ENCODE measurements at places on chromosomes 12 and 14.

GRCh38 chr12:24900196-24900595 lies 48.7 kb downstream of the BCAT1 start:
- peak; percentile 75 for DNase-seq

DNA sequence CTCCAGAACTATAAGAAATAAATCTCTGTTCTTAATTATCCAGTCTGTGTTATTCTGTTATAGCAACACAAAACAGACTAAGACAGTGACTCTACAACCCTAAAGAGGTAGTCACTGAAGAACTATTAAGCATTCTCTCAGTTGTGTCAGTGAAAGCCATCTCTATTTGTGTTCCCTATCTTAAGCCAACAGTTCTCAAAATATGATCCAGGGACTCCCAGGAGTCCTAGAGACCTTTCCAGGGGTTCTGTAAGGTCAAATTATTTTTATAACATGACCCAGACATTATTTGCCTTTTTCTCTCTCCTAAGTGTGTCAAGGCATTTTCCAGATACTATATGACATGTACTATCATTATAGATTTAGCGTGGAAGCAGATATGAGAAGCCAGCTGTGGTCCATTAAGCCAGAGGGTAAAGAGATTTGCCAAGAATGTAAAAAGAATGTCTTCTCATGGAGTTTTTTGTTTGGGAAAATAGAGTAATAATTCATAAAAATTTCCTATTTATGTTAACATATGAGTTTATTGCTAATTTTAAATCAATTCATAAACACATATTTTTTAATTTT lies 315.8 kb downstream of the RGS6 start:
- no peak for DNase-seq

GRCh38 chr12:123119808-123120207 lies 31.1 kb downstream of the PITPNM2 start:
- no peak for DNase-seq

GRCh38 chr14:74586681-74587362 lies 25.2 kb downstream of the LTBP2 start:
- DNase-seq, result no peak

DNA sequence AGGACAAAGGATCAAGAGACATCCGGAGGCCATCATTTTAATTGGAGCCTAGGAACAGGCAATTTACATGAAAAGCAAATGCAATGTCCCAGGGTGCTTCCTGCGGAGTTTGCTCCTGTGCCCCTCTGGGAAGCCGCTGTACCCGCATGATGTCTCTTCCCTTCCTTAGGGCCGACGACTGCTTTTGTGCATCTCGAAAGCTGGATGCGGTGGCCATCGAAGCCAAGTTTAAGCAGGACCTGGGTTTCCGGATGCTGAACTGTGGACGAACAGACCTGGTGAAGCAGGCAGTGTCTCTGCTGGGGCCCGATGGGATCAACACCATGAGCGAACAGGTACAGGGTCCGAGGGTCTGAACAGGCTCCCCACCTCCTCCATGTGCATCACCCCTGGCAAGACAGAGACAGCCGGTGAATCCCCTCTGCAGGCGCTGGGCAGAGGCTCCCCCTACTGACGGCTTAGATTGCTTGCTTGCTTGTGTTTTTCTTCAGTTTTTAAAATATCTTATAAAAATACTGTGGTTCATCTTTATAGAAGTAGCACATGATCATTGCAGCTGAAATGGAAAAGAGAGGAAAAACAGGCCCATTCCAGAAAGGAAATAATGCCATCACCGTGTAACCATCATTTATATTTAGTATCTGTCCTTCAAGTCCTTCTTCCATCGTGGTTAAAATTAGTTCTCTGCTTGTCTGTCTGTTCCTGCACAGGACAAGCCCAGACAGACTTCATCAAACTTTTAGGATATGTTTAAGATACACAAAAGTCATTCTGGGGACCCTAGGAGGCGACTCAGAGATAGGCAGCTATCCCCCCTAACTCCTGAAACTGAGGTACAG lies 75.4 kb upstream of the PWP1 start:
- peak; percentile 7 for DNase-seq

DNA sequence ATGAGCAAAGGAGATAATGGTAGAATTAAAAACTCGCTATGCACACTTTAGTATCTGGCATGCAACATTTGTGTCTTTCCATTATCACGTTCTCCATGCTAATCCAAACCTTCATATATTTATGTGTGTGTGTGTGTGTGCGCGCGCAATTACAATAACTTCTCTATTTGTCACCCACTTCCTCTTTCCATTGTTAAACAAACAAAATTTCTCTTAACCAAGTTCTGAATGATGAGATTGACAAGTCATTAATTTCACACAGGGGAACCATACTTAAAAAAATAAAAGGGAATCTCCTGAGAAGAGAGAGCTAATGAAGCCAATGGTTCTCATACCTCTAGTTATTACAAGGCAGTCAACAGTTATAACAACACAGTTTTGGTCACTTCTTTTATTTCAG lies 575.9 kb upstream of the MDGA2 start:
- no peak for DNase-seq

DNA sequence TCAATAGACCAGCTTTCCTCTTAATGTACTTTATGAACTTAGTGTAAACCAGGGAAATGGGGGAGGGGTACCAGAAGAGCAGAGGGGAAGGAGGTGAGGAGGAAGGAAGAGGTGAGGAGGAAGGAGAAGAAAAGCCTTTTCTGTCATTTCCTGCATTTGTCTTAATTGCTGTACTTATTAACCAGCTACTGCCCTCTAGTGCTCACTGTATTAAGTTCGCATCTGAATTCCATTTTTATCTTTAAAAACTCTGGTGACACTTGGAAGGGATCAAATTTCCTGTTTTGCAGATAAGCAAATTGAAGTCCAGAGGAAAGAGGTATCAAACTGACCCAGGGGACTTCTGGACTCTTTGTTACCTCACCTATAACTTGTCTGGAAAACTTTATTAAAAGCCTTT lies 22.2 kb downstream of the MANSC1 start:
- DNase-seq, result peak; percentile 77

DNA sequence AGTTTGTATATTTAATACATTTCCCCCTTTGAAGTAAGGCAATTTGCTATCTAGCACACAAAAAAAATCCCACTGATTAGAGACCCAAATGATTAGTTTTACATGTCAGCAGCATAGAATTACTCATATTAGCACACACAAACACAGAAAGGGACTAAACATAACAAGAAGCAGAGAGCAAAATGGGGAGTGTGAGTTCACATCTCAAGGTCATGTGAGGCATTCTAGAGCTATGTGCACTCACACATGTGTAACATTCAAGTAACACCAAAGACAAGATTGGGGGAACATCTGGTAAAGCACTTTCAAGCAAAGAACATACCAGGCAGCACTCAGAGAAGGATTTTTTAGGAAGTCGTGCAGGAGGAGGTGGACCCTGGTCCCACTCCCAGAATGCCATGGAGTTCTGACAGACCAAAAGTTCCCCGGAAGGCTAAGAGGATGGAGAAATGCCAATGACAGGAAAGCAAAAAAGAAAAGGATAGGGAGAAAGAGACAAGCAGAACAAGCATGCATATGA lies 105.8 kb upstream of the SINHCAF start:
- no peak for DNase-seq

- no peak for DNase-seq
Measured at GRCh38 chr12:131196220-131196619, 242.5 kb downstream of the ADGRD1 start.

DNA sequence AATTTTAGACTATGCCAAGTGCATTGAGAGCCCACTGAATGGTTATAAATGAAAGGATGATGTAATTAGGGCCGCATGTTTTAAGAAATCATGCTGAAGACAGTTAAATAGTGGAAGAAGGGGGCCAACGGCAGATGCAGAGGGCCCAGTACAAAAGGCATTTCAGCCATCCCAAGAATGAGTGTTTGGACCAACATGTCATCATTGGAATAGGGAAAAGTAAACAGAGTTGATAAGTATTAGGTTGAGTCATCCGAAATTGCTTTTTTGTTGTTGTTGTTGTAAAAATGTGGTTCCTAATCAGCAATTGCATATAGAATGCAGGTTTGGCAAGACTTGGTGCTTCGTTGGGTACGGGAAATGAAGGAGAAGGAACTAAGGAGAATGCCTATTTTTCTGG lies 29.5 kb downstream of the BMP4 start:
- DNase-seq, result no peak

DNA sequence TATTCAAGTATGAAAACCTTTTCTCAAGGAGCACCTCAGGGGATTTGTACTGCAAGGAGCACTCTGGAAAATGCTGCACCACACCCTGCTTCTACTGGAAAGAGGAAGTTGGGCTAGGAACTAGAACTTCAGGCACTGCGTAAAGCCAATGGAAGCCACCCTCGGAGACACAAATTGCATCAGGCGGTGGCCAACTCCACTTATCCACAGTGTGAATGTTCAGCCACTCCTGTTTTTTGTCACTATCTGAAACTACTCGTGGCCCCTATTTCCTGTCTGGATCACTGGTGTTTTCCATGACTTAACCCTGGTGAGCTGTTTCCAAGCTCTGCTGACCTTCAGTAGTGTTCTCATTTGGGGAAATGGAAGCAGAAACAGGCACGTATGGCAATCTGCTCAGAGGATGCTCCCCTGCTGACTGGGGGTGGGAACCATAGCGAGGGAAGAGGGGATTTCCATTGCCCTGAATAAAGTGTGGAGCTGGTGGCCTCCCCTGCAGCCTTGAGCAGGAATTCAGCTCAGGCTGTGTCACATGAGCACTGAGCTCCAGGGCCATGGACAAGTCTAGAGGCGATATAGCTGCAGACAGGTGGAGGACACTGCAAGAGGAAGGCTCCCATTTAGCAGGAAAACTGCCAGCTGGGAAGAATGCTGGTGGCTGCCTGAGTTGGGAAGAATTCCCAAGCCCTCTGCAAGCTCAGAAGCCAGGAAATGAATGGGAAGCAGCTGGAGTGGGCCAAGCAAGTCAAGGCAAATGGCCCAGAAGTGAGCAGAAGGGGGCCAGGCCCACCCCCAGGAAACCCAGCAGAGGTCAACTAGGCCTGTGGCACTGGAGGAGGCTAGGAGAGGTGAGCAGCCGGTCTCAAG lies 50.5 kb upstream of the RAP1B start:
- peak; percentile 99 for DNase-seq

DNA sequence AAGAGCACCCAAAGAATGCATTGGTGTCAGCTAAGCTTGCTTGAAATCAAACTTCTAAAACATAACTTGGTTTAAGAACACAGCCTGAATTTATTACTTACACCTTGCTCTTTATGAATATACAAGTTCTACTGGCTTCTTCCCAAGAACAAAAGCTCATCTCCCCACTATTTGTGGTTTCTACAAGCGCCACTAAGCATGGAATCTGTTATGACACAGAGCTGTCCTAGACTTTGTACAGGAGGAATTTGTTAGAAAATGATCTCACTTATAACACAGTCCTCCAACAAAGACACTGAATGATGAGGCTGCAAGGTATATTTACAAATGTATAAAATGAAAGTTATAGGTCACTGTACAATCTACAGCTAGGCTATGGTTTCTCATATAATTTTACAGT lies 452.1 kb downstream of the BCAT1 start:
- DNase-seq, result no peak

DNA sequence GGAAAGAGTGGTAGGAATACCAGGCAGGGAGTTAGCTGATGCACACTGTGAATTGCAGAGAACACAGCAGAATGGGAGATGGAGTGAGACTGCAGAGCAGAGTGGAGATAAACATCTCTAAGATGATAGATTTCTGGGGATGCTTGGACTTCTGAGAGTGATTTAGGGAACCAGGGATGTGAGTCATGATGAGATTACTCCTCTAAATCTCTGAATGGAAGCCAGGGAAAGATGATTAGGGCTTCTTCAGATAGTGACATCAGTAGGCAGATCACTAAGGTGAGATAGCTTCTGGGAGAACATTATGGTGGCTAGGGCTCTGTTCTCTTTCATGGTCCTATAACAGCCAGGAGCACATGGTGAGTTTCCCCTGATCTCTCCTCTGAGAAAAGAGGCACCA lies 501.5 kb upstream of the USP15 start:
- DNase-seq, result no peak
